ENCODE measurements at places on chromosomes 12 and 14.

DNA sequence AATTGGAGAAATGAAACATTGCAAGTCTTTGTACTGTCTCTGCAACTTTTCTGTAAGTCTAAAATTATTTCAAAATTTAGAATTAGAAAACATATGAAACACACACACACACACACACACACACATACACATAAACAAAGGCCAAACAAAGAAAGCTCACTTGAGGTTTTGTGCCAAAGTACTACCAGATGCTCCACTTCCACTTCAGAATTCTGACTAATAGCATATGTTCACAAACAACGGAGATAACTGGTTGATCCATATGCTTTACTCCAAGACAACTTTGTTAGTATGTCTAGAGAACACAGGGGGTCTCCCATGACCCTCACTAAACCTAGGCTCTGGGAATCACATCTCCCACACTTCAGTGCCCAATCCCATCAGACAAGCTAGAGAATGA is 133.8 kb upstream of the CLEC14A start:
- DNase-seq, result no peak

GRCh38 chr12:54207539-54208294 is 18.9 kb upstream of the SMUG1 start:
- DNase-seq, result no peak

DNA sequence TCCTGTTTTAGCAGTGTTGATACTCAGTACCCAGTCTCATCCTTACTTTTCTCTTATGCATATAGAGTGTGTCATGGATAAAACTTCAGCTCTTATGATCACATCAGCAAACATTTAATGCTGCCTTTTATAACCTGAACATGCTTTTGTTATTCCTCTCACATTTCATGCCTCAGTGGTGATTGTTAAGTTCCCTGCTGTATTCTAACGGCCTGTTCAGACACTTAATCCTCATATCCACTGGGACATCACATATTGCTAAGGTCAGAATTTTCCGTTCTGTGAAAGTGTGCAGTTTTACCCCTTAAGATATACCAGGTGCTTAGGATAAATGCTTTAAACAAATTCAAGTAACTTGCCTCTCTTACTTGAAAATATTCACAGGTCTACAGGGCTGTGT is 268.7 kb upstream of the SEL1L start:
- DNase-seq, result no peak

GRCh38 chr12:122533856-122534255 is 6.8 kb downstream of the KNTC1 start:
- DNase-seq, result no peak

GRCh38 chr12:52600071-52600470 is 1.2 kb downstream of the KRT72 start:
- no peak for DNase-seq

DNA sequence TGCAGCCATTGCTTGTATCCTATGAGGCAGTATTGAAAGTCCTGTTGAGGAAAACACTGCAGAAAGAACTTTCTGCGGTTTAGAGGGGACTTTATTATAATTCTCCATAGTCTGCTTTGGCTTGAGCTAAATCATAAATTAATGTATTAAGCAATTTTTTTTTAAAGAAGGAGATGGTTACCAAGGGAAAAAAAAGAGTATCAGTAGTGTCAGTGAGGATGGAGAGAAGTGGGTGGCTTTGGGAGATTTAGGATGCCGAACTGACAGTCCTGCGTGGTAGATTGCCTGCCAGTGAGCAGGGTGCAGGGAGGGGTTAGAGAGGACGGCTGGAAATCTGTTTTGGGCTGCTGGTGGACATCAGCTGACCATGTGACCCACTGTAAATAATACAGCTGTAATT is 96.8 kb downstream of the MYRFL start:
- no peak for DNase-seq

GRCh38 chr14:99758121-99758821 is 34.9 kb upstream of the EML1 start:
- no peak for DNase-seq

GRCh38 chr12:95259368-95259767 is 41.8 kb downstream of the VEZT start:
- no peak for DNase-seq

DNA sequence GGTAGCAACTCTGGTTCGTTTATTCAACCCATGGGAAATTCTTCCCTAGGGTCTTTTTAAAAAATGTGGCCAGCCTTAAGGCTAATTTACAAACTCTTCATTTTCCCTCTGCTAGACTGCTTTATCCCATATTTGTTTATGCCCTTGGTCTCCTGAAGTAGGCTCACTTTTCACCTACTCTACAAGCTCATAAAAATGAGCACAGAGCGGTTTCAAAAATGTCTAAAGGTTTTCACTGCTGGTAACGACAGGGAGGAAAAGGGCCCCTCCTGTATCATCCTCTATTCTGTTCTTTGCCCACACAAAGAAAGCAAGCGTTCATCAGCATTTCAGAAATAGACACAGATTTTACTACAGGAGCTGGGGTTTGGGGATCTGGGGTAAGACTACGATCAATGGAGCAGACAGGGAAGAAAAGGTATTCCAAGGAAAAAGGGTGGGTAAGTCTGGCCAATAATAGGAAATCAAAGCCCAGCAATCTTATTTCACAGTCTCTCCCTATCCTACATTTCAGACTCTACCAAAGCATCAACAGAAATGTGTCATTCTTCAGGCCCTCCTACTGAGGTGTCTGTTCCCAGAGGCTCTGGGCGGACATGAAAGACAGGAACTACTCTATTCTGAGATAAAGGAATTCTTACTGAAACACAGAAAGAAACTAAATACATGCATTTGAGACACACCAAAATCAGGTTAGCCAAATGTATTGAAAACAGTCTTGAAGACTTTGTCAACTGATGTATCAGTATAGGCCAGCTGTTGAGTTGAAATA is 86.4 kb downstream of the SPPL3 start:
- DNase-seq, result no peak

DNA sequence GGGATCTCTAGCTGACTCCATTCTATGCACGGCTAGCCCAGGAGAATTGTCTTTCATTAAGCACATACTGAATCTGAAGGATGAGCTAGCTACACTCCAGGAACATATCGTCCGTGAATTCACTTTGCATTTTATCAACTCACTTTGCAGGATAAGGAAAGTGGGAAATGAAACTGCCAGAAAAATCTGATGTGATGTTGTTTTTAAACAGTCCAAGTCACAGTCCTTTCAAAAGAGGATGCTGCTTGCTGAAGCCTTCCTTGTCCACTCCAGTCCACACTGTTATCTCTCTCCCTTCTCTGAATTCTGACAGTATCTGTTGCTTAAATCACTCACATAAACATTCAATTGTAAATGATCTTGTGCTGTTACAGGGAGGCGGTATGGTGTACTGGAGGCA is 12.7 kb upstream of the TMCC3 start:
- DNase-seq, result no peak

DNA sequence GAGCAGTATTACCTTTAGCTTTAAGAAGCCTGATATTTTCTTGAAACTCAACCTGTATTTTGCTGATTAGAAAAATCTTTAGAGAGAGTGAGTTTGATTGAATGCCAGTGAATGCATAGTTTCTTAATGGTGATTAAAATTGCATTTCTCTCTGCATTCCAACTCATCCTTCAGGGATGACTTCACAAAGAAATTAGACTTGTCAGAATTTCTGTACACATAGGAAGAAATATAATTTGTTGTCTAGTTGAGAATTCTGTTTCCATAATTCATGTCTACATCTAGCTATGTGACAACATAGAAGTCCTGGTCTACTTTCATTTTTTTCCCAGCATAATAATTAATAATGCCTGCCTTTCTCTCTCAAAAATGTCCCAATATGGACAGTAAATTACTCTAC is 136.6 kb downstream of the OTOGL start:
- no peak for DNase-seq

GRCh38 chr14:68953196-68953555 is 25.9 kb downstream of the ACTN1 start:
- no peak for DNase-seq

DNA sequence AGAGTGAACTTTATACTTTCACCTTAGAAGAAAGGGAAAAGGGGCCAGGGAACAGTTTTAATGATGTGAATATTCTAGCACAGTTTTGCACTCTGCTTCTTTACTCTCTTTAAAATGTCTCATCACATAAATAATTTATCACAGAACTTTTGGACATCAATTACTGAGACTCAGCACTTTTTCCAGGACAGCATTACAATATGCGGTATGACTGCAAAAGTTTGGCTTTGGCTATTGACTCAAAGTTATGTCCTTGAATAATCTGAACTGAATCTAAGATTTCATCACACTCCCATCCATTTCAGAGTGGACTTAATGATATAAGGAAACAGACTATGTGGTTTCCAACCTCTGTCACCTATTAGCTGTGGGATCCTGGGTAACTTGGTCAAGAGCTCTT is 11.7 kb downstream of the CCER1 start:
- no peak for DNase-seq

DNA sequence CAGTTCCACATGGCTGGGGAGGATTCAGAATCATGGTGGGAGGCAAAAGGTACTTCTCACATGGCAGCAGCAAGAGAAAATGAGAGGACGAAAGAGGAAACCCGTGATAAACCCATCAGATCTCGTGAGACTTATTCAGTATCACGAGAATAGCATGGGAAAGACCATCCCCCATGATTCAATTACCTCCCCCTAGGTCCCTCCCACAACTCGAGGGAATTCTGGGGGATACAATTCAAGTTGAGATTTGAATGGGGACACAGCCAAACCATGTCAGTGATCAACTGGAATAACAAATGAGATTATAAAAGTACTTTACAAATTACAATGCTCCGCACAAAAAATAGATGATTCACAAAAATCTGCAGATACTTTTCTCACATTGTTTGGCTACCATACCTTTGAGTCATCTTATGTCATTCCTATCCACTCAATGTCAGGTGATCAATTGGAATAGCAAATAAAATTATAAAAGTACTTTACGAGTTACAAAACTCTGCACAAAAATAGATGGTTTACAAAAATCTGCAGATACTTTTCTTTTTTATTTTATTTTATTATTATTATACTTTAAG is 338.9 kb downstream of the C12orf50 start:
- no peak for DNase-seq

- no peak for DNase-seq
These were observed 28.4 kb upstream of the ATP2B1 start for GRCh38 chr12:89736995-89737394.

GRCh38 chr12:52976574-52977071 is 27.7 kb downstream of the KRT18 start:
- DNase-seq, result no peak

DNA sequence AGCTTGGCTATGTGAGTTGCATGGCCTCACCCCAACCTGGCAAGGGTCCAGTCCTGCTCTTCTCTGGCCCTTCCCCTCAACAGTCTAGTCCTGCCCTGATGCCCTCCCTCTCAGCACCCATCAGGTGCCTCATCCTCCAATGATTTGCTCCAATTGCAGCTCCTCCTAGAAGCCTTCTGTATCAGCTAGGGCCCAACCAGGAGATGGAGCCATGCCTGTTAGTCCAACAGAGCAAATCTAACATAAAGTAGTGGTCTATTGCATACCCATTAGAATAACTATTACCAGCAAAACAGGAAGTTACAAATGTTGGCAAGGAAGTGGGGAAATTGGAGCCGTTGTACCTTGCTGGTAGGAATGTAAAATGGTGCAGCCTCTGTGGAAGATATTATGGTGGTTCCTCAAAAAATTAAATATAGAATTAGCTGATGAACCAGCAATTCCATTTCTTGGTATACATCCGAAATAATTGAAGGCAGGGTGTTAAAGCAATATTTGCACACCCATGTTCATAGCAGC is 163.5 kb downstream of the VRK1 start:
- DNase-seq, result no peak

DNA sequence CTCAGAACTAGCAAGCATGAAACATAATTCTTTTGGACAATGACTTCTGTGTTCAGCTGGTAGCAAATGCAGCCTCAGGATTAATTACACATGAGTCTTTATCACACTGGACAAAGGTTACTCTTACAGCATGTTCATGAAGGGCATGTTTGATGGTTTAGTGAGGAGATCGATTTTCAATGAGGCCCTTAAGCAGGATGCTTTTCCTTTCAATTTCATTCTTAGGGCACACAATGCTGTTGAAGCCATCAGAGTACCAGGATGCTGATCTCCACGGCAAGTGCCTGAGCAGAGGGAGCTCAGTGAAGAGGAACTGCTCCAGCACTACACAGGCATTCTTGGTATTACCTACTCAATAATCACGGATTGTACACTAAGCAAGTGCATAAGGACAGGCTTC is 542.0 kb downstream of the SNAPC1 start:
- no peak for DNase-seq

GRCh38 chr14:37139710-37140109 is 32.7 kb downstream of the SLC25A21 start:
- DNase-seq, result no peak

GRCh38 chr14:74258764-74259035 is 19.5 kb downstream of the VSX2 start:
- no peak for DNase-seq

DNA sequence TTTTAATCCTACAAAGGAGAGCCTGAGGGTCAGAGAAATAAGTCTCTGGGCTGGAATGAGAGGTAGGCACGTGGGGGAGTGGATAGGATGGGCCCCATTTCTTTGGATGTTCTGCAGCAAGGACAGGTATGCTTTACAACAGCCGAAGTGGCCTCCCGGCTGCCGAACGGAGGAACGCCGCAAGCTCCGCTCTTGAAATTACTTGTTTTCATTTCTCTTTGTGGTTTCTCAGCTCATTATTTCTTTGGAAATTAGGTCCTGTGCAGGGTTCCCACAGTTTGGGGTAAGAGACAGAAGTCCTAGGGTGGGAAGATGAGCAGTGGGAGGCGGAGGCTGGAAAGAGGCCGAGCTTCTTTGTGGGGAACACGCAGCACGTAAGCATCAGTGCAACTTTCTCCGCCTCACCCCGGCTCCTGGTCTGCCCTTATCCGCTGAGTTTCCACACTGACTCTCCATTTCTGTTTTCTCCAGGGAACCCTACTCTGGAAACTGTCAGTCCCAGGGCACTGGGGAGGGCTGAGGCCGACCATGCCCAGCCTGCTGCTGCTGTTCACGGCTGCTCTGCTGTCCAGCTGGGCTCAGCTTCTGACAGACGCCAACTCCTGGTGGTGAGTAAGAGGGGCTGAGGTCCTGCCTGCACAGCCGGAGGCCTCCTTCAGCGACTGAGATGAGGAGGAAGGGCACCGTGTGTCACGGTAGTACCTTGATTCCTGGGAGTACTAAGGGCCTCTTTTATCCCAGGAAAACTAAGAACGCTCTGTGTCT is 2.0 kb downstream of the WNT5B start:
- no peak for DNase-seq

DNA sequence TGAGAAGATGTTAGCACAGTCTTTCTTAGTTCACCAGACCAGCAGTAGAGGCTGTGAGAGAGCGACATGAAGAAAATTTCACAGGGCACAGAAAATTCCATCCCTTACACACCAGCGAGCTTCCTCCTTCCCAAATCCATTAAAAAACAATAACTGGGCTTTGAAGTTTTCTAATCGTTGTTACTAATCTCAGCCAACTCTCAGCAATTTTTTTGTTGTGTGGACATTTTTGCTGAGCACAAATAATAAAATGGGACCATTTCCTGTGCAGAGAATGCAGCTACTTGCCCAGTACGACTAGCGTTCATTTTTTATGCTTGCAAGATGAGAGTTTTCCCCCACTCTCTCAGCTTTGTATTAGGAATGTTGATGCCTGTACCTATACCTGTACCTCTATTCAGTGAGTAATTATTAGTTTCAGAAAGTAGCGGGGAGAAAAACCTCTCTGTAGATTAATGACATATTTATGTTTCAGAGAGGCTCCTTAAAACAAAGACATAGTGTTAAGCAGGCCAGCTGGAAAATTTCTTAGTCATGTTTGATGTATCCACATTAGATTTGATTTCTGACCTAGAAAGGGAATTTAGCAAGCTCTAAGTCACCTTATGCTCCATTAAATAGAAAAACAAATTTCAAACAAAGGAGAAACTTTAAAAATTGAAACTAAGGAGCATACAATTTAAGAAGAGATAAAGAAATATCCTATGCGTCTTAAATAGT is 146.5 kb downstream of the SRGAP1 start:
- no peak for DNase-seq
